Epithelial cell of prostate (primary cell): ENCODE measurements at places on chromosomes 3 and 15.

GRCh38 chr3:94433811-94434210 lies 370.9 kb downstream of the NSUN3 start:
- no peak for DNase-seq

DNA sequence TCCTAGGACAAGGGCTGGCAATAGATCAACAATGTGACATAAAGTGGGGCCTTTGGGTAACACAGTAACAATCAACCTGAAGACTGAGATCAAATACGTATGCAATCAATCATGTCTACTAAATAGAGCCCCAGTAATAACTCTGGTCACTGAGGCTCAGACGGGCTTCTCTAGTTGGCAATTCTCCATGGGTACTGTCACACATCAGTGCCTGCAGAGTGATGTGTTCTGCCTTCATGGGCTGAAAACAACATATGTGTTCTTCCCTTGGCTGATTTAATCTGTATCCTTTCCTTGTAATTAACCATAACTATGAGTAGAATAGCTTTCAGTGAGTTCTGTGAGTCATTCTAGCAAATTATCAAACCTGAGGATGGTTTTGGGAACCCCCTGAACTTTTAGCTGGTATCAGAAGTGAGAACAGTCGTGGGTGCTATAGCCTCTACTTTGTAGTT lies 113.6 kb downstream of the TMCO5A start:
- DNase-seq: no peak

GRCh38 chr15:100544338-100544841 lies 15.6 kb upstream of the CERS3 start:
- DNase-seq: no peak

- DNase-seq: no peak
Measured at GRCh38 chr3:194086388-194087075, 49.4 kb upstream of the HES1 start.

DNA sequence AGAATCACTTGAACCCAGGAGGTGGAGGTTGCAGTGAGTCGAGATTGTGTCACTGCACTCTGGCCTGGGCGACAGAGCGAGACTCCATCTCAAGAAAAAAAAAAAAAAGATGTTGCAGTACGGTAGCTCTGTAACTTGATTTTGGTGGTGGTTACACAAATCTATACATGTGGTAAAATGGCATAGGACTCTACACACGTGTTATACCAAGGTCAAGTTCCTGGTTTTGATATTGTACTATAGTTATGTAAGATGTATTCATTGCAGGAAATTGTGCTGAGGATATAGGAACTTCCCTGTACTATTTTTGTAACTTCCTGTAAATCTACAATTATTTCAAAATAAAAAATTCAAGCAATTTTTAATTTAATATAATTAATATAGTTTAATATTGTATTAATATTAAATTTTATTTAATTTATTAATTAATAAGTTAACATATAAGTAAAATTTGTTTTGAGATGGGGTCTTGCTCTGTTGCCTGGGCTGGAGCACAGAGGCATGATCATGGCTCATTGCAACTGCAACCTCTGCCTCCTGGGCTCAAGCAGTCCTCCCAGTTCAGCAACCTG lies 9.9 kb downstream of the MYD88 start:
- no peak for DNase-seq

GRCh38 chr15:60708684-60709083 lies 229.7 kb upstream of the ICE2 start:
- no peak for DNase-seq

DNA sequence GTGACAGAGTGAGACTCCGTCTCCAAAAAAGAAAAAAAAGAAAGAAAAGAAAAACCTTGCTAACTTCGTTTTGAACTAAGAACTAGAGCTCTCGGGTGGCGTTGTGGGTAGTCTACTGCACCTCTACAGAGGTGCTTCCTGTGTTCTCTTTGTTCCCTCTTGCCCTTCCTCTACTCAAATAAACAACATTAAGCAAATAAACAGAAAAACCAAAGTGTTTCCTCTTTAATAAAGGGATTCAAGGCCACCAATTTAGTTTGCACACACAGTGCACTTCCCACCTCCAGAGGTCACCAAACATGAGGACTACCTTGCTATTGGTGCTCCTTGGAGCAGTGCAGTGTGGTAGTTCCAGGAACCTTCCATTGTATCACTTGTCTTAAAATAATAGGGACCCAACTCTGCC lies 354.2 kb upstream of the TBL1XR1 start:
- no peak for DNase-seq

DNA sequence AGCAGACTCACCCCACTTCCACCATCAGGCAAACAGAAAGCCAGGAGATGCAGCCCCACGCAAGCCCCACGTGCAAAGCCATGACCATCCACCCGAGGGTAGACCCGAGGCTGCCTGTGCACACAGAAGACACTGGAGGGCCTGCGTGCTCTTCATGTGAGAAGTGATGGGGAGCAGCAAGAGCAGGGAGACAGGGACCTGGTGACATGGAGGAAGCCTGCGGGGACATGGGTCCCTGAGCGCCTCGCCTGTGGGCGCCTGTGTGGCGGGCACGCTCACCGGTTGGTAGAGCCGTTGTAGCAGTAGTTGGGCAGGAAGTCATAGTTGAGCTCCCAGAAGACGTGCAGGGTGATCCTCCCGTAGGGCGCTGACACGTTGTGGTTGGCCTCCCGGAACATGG lies 65.0 kb downstream of the NIPA2 start:
- DNase-seq: no peak

- no peak for DNase-seq
Measured at GRCh38 chr3:66411961-66412887, 88.6 kb downstream of the LRIG1 start.

DNA sequence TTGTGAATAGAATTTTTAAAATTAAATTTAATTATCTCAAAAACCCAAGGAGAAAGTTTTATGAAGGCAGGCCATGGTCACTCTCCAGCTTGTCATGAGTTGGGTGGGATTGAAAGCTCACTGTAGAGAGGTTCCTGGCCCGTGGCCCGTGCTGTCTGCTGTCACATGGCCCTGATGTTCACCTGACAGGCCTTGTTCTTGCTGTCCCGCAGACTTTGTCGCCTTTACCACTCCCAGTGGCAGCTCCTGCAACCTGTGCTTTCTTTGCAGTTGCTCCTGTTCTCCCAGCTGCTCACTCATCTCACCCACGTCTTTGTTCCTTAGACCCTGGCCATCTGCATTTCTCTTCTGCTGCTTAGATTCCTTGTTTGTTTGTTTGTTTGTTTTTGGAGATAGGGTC lies 35.6 kb downstream of the DHX30 start:
- DNase-seq: no peak

- no peak for DNase-seq
Measured at GRCh38 chr15:68809517-68809916, 11.2 kb downstream of the ANP32A start.

DNA sequence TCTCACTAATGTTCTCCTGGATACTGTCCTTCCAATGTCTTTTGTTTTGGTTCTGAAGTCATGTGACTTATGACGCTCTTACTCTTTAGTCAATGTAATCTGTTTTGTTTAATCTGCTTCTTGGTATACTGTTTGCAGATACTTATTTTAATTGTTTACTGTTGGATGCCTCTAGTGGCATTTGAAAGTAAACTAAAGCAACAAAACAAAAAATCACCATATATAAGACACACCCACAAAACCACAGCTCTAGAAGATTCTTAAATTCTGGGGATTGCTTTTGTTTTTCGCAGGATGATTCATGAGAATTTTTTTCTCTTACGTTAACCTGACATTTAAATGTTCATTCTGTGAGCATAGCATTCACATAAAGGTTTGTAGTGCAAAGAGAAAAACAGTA lies 16.8 kb downstream of the SLC25A26 start:
- DNase-seq: no peak

- DNase-seq: no peak
Measured at GRCh38 chr3:73041537-73041936, 19.9 kb upstream of the EBLN2 start.

DNA sequence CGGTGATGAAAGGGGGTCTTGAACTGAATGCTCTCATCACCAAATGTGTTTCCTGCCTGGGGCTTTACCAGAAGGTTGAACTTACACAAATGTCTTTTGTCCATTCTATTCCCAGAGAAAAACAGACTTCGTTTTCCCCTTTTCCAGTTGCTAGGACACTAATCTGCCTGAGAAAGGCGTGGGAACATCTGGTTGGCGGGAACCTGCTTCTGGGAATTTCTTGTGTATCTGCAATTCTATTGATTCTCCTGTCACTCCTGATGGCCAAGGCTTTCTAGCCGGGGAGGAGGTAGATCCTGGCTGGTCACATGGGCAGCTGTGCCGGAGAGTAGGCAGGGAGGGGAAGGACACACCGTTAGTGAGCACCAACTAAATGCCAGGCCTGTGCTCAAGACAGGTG lies 31.1 kb upstream of the CCDC174 start:
- DNase-seq: no peak

GRCh38 chr3:39460677-39461076 lies 6.8 kb upstream of the MOBP start:
- no peak for DNase-seq

- DNase-seq: no peak
Measured at GRCh38 chr3:50339485-50340146, 1.0 kb downstream of the RASSF1 start.

DNA sequence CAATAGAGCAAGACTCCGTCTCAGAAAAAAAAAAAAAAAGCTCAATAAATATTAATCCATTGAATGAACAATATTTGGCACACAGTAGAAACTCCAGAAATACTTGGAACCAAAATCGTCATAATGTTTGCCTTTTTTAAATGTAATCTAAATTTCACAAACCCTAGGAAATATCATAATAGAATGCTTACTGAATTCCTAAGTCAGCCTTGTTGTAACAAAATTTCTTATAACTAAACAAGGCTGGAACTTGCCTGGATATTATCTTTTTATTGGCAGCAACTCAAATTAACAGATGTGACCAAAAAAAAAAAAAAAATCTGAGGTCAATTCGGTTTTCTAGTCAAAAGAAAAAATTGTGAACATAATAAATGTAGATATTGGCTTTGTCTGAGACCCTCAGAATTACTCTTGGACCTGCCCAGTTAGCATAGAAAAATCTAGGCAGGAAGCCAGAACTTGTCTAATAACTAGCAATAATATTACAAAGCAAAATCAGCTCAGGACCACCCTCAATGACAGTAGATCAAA lies 33.3 kb downstream of the GABPB1 start:
- no peak for DNase-seq

DNA sequence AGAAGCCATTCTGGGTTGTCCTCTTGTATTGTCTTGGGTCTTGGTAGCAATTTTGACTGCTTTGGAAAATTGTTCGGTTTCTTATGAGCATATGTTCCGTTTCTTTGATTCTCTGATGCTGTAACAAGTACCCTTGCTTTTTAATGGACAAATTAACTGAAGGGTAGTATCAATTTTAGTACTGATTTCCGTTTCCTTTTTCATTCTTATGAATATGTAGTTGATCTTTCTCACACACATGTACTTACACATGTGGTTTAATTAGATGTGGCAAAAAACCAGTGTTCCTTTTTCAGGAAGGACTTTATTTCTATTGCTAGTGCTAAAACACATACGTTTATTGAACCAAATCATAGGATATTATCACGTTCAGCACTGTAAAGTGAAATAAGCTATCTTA lies 119.1 kb downstream of the TCF12 start:
- no peak for DNase-seq

DNA sequence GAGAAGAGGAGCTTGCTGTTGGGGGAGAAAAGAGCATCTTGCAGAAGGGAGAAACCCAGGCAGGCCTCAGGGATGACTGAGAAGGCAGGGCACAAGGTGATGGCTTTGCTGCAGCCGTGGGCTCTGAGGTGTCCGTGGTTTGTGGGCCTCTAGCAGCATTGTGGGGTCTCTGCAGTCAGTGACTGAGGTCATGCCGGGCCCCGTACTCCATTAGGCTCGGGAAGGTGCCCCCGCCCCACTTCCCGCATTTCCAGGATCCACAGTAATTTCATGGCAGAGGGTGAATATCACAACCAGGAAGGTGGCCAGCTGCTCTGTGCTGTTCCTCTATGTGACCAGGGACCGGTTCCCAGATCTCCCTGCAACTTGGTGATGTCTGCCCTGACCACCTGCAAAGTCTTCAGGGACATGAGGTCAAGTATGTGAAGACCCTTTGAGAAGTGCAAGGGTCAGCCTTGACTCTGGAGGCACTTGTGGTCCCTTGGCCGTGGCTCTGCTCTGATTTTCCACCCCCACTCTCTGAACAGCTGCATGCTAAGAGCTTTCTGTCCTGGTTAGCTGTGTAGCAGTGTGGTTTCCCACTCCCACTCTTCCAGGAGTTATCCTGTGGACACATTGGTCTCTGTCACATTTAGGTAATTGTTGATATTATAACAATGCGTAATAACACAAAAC lies 3.6 kb downstream of the KLF13 start:
- DNase-seq: no peak

- peak; percentile 39 for DNase-seq
Measured at GRCh38 chr3:111810909-111811308, 48.2 kb upstream of the PHLDB2 start.

DNA sequence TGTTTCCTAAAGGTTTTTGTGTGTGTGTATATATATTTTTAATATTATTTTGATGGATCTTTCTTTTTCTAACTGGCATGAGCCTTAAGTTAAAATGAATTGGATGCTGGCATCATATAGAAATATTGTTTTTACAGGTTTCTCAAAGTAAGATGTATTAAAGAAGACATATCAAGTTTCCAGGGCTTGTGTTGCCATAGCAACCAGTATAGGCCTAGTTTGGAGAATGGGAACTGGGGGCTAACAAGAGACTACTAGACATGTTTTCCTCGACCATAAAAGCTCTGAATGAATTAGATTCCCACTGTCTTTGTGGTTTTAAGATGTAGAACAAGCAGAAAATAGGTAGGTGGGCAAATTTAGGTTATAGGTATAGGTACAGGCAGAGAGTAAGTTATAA lies 771.4 kb downstream of the TUSC7 start:
- no peak for DNase-seq

- no peak for DNase-seq
Measured at GRCh38 chr3:54837964-54838363, 89.9 kb downstream of the LRTM1 start.

- peak; percentile 29 for DNase-seq
Measured at GRCh38 chr3:142501004-142501926, 53.4 kb upstream of the XRN1 start.

DNA sequence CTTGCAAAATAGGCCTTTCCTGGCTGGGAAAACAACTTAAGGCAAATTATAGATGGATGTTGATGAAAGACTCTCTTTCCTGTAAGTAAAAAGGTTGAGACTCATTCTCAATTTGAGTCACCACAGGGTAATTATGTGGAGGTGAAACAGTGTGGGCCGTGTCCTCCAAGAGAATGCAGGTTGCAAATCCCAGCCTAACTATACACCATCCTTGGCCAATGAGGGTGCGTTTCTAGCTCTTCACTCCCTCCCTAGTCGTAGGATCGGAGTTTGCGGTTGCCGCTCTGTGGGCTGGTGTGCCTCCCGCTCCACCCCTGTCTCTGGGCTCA lies 259.9 kb downstream of the PLCL2 start:
- DNase-seq: no peak
